ENCODE measurements at places on chromosomes 5 and 9. TPM values are rescaled to one million over a fixed set of nuclear protein-coding genes. Genes with fewer than 3 reads are reported as not detected.

- DNase-seq, result peak; percentile 73
These were observed 134.6 kb upstream of the CPEB4 start for GRCh38 chr5:173753307-173754168.

GRCh38 chr5:68313336-68313735 is 97.8 kb downstream of the PIK3R1 start:
- no peak for DNase-seq

DNA sequence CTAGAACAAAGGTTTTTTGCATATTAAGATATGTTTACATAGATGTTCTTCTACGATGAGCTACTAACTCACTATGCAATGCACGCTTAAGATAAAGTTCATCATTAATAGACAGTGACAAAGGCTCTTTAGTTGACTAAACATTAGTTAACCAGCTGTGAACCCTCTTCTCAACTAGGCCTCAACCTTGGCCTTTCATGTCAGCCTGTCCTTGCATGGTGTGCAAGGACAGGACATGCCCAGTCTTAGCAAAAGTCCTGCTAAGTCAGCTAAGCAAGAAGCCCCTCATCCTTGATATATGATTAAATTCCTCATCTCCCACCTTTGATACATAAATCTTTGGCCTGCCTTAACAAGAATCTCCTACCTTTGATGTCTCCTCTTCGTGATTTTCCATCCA is 50.9 kb downstream of the PLPP1 start:
- no peak for DNase-seq

GRCh38 chr5:78845470-78845869 is 139.6 kb downstream of the ARSB start:
- no peak for DNase-seq

- DNase-seq, result no peak
These were observed 377.6 kb downstream of the BRINP1 start for GRCh38 chr9:118991366-118992285.

DNA sequence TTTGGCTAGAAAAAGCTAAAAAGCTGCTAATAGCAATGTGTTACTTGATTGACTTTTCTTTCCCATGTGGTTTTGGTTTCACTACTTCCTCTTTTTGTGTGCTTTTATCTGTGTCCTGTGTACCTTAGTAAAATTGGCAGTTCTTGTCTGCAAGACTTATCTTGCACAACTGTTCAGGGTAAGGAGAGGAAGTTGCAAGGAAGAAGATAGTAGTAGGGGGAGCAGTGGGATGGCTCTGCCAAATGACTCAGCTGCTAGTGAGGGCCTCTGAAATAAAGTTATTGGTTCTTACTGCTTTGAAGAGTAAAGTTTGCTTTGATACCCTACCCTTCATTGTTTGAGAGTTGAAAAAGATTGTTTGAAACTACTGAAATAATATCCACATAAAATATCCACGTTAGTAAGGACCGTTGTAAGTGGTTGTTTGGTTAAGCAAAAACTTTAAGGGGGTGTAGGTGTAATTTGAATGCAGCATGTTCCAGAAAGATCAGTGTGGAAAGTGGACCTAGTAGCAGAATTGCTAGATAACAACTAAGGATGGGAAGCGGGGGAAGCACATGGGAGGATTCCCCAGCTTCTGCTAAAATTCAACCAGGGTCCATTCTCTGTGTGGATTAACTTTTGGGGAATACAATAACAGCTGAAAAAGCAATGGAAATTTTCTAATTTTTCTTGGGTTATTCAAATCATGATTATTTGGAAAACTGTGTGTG is 123.5 kb downstream of the SCAMP1 start:
- no peak for DNase-seq

- DNase-seq, result no peak
These were observed 33.9 kb downstream of the HRH2 start for GRCh38 chr5:175691761-175692160.

DNA sequence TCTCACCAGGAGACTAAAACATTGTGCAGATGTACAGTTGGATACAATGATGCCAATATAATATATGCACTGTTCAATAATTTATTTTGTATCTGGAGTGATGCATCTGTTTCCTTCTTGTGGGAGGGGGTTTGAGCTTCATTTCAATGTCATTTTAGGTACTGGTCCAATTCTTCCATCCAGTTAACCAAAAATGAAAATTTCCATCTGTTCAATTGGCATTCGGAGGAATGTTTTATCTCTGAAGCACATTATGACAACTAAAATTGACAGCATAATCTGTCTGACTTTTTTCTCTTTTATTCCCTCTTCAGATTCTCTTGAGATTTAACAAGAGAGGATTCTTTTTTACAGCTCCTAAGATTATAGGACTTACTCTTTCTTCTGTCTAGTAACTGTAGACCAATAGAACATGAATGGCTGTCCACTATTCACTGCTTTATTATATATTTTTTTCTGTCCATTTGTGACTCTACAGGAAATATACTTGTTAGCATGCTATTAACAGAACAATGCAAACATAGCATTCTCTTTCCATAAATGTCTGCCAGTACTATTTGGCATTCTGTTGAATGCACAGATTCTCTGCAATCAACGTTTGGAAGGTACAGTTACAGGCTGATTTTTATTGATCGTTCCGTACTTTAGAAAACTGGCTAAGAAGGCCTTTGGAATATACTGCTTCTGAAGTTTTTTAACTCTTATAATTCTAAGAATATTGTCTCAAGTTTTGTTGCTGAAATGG is 57.8 kb downstream of the NDUFAF2 start:
- no peak for DNase-seq

- DNase-seq, result no peak
These were observed 97.5 kb downstream of the PIP5K1B start for GRCh38 chr9:68802525-68803015.

DNA sequence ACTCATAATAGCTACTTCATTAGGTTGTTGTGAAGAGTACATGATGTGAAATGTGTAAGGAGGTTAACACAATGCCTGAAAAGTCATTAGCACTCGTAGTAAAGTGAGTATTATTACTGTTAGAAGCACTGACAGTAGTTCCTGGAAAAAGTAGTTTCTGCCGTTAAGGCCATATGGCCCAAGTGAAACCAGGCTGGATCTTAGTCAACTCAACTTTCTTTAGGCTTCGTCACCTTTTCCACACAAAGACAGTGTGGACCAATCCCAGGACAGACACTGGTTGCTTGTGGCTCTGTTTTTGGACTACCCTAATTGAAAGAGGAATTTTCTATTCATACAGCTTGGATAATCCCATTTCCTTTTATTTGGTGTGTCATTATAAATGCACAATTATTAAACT is 29.4 kb upstream of the CKMT2 start:
- DNase-seq, result no peak

DNA sequence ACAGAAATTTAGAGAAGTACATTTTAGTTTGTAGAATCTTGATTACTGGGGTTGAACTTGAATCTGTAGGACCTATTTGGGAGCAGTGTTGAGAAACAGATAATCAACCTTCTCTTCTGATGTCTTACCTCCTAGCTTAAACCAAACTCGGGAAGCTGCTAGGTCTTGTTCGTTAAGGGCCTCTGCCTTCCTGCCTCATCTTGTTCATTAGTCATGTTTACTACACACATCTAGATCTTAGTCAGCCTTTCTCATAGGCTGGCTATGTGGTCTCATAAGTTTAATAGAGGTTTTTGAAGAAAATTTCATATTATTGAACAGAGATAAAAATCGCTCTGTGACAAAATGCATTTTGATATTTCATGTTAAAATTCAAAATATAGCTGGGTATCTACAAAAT is 331.0 kb upstream of the EDIL3 start:
- no peak for DNase-seq

GRCh38 chr5:116411101-116411571 is 163.5 kb downstream of the SEMA6A start:
- no peak for DNase-seq

DNA sequence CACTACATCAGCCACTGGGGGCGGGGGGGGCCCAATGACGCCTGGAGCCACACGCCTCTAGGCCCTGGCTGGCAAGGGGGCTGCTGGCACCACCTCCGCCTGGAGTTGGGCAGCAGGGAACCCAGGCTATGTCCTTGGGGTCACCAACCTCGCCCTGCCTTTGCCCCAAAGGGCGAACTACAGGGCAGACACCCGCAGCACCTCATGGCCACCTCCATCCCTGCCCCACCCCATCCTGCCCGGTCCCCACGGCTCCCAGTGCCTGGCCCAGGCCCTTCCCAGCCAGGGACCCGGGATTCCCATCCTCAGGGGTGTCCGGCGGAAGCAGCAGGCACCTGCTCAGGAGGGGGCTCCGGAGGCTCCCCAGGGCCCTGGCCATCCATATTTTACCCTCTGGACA is 37.0 kb downstream of the NACC2 start:
- DNase-seq, result peak; percentile 52

DNA sequence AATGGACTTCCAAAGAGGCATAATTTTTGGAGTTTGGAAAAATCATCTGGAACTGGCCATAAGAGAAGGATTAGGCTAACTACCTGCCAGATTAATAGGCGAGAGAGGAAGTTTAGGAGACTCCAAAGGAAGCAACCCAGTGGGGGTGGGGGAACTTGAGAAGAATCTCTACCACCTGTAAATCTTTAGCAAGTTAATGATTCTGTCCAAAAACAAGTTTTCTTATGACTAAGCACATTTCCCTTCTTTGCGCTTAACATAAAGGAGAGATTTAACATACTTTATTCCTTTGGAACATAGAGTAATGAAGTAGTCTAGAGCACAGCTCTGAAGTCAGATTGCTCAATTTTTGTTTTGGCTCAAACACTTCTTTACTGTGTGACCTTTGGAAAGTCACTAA is 58.2 kb upstream of the PAPPA start:
- DNase-seq, result no peak

DNA sequence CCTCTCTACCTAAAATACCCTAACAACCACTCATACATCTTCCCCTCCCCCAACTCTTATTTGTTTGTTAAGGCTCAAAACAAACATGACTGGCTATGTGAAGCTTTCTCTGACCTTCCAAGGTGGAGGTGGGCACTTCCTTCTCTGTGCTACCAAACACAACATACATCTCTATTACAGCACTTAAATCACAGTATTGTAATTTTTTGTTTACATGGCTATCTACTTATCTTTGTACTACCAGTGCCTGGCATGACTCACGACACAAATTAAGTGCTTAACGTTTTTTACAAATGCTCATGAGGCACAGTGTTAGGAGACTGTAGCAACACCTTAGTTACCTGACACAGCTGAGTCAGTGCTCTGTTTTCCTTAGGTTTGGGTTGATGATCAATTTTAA is 18.6 kb downstream of the HOMER1 start:
- no peak for DNase-seq

DNA sequence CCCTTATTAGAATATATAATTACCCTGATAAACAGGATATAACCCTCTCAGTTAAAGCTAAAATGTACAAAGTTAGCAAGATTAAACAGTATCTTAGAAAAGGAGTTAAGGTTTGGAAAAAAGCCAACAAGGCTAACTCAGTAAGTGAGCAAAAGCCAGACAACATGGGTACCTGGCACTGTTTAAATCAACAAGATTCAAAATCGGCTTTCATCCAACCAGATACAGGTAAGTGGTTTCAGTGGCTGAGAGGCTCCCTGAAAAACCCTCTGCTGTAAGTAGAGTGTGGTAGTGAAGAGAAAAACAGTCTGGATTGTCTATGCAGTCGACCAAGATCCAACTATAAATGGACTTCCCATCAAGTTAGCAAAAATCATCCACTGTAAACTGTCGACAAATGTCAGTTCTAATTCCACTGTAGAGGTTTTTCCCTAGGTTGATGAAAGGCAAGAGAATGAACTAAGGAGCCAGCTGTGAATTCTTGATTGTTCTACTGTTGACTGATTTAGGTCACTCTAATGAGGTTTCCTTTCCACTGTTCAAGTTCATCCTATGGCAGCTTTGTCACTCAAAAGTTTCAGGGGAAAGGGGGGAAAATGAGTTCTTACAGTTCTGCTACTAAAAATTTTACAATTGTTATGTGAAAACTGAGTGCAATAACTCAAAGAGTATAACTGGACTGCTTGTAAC is 27.3 kb downstream of the ETF1 start:
- DNase-seq, result no peak

DNA sequence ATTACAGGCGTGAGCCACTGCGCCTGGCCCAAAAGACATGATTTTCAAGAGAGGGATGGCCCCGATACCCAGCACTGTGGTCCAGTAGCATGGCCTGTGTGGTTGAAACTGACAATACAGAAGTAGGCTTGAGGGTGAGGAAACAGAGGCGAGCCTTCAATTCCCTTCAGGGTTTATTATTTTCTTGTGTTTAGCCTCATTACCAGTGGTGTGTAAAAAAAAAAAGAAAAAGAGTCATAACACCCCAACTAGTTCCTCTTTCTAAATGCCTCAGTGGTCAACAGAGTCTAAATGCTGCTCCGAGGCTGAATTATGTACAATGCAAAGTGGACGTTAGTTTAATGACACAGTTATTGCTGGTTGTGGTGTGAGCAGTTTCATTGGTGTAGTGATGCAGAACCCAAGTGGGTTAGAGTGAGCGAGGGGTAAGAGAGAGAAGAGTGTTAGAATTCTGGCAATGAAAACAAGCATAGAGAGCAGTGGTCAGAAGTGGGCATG is 58.8 kb downstream of the SNX30 start:
- no peak for DNase-seq

- peak; percentile 71 for DNase-seq
These were observed 7.9 kb downstream of the NRARP start for GRCh38 chr9:137294091-137294680.

- DNase-seq, result no peak
These were observed 552.1 kb upstream of the CDH9 start for GRCh38 chr5:27590503-27590902.

DNA sequence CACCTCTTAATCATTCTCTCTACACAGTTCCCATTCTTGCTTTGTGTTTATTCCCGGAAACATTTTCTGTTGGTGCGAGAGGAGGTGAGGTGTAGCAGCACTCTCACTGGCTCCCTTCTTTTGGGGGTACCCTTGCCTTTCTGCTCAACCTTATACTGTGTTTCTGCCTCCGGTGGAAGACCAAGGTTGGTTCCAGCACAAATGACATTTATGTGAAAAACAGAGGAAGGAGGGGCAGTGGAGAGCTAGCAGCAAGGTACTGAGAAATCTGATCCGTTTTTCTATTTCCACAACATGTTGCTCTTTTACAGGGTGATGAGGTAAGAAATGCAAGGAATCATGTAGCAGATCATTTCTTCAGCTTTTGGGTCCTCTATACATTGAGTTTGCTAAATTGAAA is 648.0 kb upstream of the DMAC1 start:
- no peak for DNase-seq

GRCh38 chr9:95588724-95589588 is 72.2 kb upstream of the PTCH1 start:
- no peak for DNase-seq

GRCh38 chr5:67182301-67182790 is 14.3 kb downstream of the CD180 start:
- peak; percentile 75 for DNase-seq

Gene EPB41L4A
- total RNA-seq, result 35.2 TPM

Gene SPINK4
- total RNA-seq, result not detected

Gene PGM5
- total RNA-seq, result 25.0 TPM

Gene SLC6A18
- not detected for total RNA-seq

Gene TEX10
- 13.0 TPM for total RNA-seq

Gene PSMD5
- total RNA-seq, result 38.2 TPM

Gene FAXDC2
- total RNA-seq, result 79.0 TPM

Data from upper lobe of right lung (tissue), 1 donor.